Heart left ventricle (tissue), 16 donors: ENCODE measurements at places on chromosomes 11 and 22. TPM values are rescaled to one million over a fixed set of nuclear protein-coding genes. Genes with fewer than 3 reads are reported as not detected.

Gene GANAB
- total RNA-seq: 96.9 TPM

Gene PNPLA5
- not detected for total RNA-seq

Gene TEX54
- total RNA-seq: not detected

Gene GLYATL1
- total RNA-seq: not detected

Gene FXYD6
- total RNA-seq: 24.7 TPM

Gene CATSPER1
- not detected for total RNA-seq

Gene CNTF
- total RNA-seq: 1.0 TPM

Gene PTS
- 27.2 TPM for total RNA-seq

Gene LSP1
- total RNA-seq: 18.9 TPM

Gene ARL2
- 117 TPM for total RNA-seq

Gene CAVIN3
- total RNA-seq: 43.8 TPM

Gene SHANK3
- 11.3 TPM for total RNA-seq

Gene SCGB1D2
- total RNA-seq: 0.67 TPM

Gene OR5AS1
- not detected for total RNA-seq

Gene MAPK8IP1
- 5.0 TPM for total RNA-seq

Gene DERL3
- 2.2 TPM for total RNA-seq

Gene MMP7
- not detected for total RNA-seq

Gene CHRM1
- not detected for total RNA-seq

Gene APOBEC3B
- total RNA-seq: 0.49 TPM

Gene OR10D3
- total RNA-seq: not detected

Gene ADM2
- not detected for total RNA-seq

Gene SFI1
- total RNA-seq: 18.3 TPM

Gene DEFB131B
- not detected for total RNA-seq

Gene NXPE4
- total RNA-seq: not detected
